ENCODE measurements at places on chromosomes 12 and 14.

DNA sequence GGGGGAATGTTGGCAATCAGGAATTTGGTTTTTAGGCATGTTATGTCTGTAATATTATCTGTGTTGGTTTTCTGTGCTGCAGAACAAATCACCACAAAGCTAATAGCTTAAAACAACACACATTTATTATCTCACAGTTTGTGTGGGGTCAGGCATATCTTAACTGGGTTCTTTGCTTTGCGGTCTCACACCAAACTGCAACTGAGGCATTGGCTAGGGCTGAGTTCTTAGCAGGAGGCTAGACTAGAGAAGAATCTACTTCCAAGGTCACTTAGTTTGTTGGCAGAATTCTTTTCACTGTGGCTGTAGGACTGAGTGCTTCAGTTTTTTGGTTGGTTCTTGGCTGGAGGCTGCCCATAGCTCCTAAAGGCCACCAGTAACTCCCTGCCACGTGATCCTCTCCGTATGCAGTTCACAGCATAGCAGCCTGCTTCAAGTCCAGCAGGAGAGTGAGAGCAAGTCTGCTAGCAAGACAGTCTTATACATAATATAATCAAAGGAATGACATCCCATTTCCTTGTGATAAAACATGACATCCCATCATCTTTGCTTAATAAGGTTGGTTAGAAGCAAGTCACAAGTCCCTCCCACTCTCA, 21.6 kb downstream of the ATF1 start:
- DNase-seq = no peak

GRCh38 chr12:131975228-131975627, 25.5 kb downstream of the EP400 start:
- DNase-seq = no peak

DNA sequence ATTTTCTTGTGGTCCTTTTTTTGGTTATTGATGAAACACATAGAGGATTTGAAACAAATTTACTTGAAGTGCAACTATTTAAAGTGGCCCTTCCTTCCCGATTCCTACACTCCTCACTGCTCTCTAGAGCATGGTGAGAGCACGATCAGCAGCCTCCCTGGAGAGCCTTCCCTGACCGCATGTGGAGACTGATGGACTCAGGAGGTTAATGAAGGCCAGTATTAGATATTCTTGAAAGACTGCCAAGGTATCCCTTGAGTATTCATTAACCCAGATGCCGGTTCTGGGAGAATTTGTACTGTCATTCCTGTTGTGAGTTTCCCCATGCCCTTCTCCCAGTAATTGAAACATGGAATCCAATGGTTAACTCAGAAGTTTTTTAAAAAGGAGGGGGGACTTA, 102.8 kb upstream of the FGD4 start:
- DNase-seq = no peak

DNA sequence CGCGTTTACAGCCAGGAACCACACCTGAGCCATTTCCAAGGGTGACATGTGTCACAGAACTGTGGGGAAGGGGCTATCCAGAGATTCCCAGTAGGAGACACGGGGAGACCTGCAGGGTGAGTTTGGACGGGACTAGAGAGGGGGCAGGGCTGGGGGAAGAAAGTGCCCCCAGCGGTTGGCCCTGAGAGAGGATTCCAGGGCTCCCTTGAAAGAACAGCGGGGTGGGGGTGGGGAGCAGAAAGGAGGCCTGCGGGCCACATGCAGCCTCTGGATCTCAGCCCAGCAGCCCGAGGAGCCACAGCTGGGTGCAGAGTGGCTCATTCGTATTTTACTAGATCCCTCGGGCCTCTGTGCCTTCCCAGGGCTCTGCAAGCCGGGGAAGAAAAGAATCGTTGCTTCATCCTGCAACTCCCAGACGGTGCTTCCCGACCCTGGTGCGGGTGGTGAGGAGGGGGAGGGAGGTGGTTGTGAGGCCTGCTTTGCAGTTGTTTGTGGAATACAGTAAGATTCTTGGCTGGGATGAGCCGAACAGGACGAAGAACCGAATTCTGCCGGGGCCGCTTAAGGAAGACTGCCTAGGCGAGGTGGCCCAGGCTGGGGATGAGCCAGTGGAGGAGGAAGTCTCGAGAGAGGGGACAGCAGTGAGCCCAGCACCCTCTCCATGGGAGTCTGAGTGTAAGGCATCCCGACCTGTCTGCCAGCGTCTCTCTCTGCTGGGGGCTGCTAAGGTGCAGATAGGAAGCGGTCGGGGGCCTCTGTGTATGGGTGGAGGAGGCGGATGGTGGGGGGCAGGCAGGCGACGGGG, 36.1 kb upstream of the ANKRD9 start:
- no peak for DNase-seq

DNA sequence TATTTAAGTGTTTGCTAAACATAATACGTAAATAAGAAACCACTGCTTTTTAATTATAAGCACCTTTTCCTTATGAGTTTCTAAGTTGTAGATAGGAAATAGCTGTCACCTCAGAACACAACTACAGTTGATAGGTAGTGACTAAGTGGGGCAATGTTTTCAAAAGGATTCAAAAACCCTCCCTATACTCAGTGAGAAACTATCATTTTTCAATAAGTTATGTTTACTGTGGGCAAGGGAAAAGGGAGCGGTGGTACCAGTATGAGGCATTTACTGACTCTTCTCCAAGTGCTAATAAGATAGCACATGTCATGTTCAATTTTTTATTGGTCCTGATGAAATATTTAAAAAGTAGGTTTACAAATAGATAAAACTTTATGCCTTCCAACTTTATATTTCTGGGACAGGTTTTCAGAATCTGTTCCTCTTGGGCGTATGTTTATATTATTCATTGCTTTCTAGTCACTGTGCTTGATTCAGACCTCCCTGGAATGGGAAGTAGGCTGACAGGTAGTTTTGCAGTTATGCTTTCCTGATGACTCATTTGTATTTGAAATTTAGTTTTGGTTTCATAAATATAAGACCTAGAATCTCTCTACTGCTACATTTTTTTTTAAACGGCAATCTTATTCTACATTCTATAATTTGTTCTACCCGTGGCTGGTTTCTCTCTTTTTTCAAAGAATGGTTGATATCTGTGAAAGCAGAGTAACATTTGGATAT, 153.1 kb downstream of the TMEM117 start:
- no peak for DNase-seq

GRCh38 chr12:27652174-27652763, 44.0 kb upstream of the REP15 start:
- DNase-seq = peak; percentile 76

DNA sequence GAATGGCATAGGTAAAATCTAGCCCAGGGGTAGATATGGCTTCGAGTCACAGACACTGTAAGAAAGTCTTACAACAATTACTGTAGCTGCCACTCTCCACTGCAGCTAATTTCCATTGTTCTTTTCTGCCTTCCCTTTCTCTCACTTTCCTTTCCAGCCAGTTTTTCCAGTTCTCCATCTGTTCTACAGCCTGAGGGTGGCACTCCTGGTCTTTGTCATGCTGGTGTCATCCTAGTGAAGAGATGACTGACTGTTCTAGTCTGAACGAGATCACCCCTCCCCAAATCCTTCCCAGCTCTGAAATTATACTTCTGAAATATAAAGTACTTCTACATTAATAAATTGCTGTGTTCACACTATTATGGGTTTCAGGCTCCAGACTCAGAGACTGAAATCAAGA, 74.2 kb upstream of the CSRP2 start:
- no peak for DNase-seq

- peak; percentile 39 for DNase-seq
These were observed 194.9 kb upstream of the OR4E1 start for GRCh38 chr14:21868442-21869046.

- no peak for DNase-seq
These were observed 234.3 kb downstream of the EFCAB11 start for GRCh38 chr14:89720076-89720687.

GRCh38 chr12:62259631-62259992, 592 bp upstream of the USP15 start:
- DNase-seq = no peak

- no peak for DNase-seq
These were observed 110.6 kb downstream of the DIO2 start for GRCh38 chr14:80100681-80101080.

- DNase-seq = no peak
These were observed 753.8 kb upstream of the FOXG1 start for GRCh38 chr14:28012629-28013415.

GRCh38 chr14:45156067-45156466, 20.3 kb downstream of the FANCM start:
- DNase-seq = no peak

DNA sequence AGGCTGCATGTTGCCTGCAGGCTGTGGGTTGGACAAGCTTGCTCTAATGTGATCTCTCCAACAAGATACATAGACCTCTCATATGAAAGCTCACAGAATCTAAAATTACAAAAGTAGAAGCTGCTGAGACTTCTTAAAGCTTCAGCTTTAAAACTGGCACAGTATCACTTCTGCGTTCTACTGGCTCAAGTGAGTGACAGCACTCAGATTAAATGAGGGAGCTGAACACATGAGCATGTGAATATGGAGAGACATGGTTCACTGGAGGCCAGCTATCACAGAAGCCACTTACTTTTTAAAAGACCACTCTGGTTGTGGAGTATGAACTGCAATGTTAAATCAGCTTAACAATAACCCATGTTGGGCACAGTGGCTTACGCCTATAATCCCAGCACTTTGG, 29.1 kb upstream of the ANO6 start:
- DNase-seq = no peak

- no peak for DNase-seq
These were observed 803.5 kb downstream of the FLRT2 start for GRCh38 chr14:86333493-86333892.

DNA sequence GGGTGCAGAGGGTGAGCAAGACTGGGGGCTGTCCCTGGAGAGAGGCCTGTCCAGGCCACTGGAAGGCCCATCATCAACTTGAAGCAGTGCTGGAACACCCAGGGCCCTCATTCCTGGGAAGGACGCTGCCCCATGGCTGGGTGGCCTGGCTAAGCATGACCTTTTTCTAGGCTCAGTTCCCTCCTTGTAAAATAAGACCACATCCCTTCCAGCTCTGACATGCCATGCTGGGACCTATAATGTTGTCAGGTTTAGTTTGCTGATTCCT, 62.8 kb downstream of the SYNE3 start:
- no peak for DNase-seq

- no peak for DNase-seq
These were observed 9.4 kb downstream of the ART4 start for GRCh38 chr12:14833952-14834351.

- no peak for DNase-seq
These were observed 119.9 kb upstream of the LHX5 start for GRCh38 chr12:113591480-113591974.

- DNase-seq = no peak
These were observed 6.8 kb downstream of the ALDH1L2 start for GRCh38 chr12:105077435-105077834.

- no peak for DNase-seq
These were observed 214.6 kb upstream of the NOS1 start for GRCh38 chr12:117576053-117576452.

DNA sequence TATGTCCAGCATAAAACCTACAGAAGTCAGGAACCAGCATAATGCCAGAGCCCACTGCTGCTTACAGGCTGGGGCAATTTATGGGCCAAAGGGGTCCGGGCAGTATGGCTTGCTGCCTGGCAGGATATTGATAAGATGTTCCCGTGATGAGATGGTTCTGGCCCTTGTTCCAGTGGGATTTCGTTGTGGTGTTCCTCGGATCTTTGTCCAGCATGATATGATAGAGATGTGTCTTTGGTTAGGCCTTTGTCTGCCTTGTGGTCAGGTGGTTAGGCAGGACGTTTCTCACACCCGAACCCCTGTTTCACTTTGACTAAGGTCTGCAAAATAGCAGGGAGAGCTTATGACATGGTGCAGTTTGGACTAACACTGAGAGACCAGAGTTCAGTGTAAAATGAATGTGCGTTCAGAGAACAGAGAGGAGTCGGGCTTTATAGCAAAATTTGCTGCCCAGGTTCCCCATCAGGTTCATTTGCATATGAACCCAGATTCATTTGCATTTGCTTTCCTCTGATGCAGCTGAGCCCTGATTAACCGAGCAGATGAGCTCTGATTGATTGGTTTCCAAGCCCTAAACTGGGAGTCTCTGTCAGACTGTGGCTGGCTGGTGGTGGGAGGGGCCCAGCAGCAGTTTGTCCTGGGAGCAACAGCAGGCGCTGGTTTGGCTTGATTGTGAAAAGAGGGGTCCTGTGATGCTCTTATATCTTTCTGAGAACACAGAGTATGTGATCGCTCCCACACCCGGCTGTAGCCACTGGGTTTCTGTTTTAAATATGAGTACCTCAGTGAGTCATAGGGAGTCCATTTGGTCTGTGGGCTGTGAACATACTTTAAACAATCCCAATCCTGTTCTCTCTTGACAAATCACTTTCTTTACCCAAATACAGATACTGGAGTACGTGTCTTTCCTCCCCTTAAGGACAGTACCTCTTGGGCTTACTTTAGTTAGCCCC, 156.3 kb upstream of the PZP start:
- DNase-seq = no peak

DNA sequence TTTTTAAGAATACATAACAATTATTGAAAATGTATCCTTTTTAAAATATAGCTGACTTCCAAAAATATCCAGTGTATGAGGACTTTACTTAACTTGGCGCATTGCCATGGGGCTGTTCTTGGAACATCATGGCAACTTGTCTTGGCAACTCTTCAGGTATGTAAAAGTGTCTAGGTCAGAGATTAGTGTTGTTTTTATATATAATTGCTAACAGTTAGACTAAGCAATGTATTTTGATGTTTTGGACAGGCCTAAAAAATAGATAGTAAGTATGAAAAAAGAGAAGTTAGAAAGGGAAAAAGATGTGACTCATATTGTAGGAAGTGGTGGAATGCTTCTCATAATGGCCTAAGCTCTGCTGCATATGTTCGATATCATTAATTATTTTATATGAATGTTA, 70.9 kb downstream of the MON2 start:
- DNase-seq = peak; percentile 56

DNA sequence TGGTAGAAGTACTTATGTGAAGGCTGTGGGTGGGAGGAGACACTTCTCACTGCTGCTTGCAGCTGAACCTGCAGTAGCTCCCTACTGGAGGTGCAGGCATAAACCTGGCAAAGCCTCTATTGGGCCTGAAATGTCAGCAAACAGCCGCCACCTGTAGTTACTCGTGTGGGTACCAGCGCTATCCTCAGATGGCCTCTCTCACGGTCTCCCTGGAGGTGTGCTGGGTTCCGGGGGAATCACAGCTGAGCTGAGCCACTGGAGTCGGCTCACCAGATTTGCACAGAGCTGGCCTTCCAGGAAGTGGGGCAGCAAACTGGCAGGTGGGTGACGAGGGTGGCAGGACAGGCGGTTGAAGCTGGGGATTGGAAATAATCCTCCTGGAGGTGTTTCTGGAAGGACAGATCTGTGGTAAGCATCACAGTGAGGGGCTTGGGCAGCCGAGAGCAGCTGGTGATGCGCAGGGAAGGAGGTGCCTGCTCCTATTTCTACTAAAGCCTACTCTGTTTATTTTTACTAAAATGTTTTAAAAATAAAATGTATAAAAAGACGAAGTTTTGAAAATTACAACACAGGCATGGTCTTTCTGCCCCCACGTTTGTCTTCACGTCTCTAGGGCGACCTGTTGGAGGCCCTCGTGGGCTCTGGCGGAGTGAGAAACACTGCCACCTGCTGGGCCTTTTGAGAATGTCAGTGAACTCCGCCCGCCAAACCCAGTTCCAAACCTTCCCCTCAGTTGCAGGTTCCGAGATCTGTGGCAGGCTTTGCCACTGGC, 67.8 kb upstream of the PLEKHG3 start:
- peak; percentile 69 for DNase-seq
